Osteoblast (primary cell): ENCODE measurements at places on chromosomes 2 and 18. TPM values are rescaled to one million over a fixed set of nuclear protein-coding genes. Genes with fewer than 3 reads are reported as not detected.

DYNAP gene
- total RNA-seq: not detected in 2 replicates

TGFA gene
- total RNA-seq: not detected in 2 replicates

CD28 gene
- total RNA-seq: not detected in 2 replicates

KIF1A gene
- under 0.01 TPM in 1 of 2 replicates, not detected in the other for total RNA-seq

SPC25 gene
- total RNA-seq: 0.88 and 1.1 TPM in 2 replicates
